Endothelial cell of umbilical vein (primary cell): ENCODE measurements at places on chromosomes 7 and 10. TPM values are rescaled to one million over a fixed set of nuclear protein-coding genes. Genes with fewer than 3 reads are reported as not detected.
A peak's percentile ranks its signal among the peaks of the same experiment; 100 is the strongest.

GRCh38 chr10:66467042-66467441 is 458.8 kb upstream of the LRRTM3 start:
- no peak for DNase-seq

DNA sequence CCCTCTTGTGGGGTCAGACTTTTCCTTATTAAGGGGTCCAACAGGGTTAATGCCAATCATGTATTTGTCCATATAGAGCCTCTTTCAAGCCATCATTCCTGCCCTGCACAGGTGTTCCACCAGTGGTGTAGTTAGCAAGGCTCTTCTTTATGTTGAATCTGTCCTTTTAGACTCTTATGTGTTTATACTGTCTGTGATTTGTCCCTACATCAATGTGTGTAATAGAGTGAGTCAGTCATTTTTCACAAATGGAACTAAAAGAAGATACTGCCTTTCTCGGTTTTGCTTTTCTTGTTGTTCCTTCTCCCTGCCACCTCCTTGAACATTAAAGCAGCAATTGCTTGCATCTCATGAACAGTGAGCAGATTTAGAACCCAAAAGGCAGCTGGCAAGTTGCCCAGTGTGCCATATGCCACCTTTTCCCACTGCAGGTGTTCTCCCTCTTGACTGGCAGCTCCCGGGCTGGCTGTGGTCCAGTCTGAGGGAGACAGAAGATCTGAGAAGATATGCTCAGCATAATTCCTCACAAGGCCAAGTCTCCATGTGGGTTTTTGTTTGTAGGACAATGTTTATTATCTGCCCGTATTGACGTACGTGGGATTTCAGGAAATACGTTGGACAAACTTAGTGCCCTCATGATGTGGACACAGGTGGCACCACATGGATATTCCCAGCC is 154.1 kb downstream of the LHFPL3 start:
- DNase-seq = no peak

- DNase-seq = no peak
Measured at GRCh38 chr7:155119801-155120382, 49.8 kb downstream of the HTR5A start.

GRCh38 chr7:13017333-13017857 is 330.0 kb downstream of the ARL4A start:
- peak; percentile 56 for DNase-seq

HYCC1 gene
- total RNA-seq = 43.2 and 51.8 TPM in 2 replicates

SLC26A5 gene
- not detected in 2 replicates for total RNA-seq

DNA sequence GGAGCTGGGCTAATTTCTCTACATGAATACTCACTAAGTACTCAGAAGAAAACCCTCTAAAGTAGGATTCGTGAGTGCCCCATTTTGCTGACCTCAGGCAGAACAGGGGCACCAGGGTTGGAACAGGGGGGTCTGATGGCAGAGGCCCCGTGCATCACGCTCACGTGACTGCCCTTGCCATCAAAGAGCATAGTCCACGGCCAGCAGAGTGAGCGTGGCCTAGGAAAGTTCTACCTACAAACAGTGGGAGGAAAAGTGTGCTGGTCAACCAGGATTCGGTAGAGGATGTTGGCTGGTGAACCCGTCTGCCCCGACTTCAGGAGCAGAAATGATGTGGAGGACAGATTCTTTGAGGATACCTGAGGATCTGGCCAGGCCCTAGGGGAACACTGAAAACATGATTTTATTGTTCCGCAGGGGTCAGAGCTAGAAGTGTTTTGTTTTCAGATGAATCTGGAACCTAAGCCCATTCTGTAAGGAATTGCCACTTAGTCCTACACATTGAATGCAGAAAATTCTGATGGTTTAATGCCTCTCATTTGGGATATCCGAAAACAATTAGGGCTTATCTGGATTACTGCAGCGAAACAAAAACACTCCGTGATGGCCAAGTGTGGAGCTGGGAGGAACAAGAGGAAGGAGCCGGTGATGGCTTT is 138.8 kb upstream of the SHH start:
- DNase-seq = peak; percentile 65

DNA sequence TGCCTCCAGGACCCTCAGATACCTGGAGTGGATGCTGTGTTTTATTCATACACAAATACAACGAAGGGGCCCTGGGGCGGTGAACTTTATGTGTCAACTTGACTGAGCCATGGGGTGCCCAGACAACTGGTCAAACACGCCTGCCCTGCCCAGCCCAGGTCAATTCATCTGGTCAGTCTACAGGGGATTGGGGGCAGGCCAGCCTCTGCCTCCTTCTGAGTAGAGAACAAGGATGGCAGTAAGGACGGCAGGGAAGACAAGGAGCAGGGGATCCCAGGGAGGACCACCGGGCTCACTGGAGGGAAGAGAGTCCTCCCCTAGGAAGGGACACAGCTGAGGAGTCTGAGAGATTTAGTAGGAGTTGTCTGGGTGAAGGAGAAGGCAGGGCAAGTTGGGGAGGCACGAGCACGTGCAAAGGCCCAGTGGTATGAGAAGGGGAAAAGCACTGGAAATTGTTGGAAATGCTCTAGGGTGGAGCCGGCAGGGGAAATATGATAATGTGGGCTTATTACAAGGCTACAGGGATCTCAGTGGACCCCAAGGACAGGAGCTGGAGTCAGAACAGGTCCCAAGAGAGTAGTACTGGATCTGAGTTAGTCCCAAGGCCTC is 63.4 kb downstream of the MYL10 start:
- DNase-seq = no peak

DNA sequence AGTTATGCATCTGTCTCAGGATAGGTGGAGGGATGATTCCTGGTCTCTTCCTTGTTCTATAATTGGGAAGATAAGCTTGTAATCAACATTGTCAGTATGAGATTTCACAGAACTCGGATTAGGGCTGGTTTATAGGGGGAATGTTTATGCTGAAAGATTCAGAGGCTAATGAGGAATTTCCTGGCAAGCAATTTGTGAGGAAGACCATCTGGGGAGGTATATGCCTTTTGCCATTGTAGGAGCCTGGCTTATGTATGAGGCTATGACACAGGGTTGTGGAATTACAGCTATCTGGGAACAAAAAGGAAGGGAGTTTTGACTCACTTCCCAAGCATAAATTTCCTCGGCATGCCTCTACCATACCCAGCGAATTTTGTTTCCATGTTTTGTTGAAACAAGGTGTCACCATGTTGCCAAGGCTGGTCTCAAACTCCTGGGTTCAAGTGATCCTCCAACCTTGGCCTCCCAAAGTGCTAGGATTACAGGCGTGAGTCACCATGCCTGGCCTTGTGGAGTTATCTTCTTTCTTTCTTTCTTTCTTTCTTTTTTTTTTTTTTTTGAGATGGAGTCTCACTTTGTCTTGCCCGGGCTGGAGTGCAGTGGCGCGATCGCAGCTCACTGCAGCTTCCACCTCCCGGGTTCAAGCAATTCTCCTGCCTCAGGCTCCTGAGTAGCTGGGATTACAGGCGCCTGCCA is 1.6 kb upstream of the COPS6 start:
- peak; percentile 97 for DNase-seq

DRGX gene
- not detected in 2 replicates for total RNA-seq

TACC2 gene
- 39.9 and 46.2 TPM in 2 replicates for total RNA-seq

DNA sequence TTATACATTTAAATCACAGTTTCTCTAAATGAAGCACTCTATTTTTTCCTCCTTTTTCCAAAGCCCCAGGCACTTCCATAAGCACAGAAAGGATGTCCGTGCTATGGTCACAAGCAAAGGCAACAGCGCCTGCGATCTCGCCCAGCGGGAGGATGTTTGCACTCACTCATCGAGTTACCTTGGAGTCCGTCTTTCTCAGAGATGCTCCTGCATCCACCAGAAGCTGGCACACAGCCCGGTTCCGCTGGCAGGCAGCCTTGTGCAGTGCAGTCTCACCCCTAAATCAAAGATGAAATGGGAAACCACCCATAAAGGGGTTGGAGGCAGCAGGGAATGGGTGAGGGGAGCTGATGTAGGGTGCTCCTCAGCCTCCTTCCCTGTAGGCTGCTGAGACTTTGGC is 51.9 kb upstream of the PTN start:
- DNase-seq = no peak

DNA sequence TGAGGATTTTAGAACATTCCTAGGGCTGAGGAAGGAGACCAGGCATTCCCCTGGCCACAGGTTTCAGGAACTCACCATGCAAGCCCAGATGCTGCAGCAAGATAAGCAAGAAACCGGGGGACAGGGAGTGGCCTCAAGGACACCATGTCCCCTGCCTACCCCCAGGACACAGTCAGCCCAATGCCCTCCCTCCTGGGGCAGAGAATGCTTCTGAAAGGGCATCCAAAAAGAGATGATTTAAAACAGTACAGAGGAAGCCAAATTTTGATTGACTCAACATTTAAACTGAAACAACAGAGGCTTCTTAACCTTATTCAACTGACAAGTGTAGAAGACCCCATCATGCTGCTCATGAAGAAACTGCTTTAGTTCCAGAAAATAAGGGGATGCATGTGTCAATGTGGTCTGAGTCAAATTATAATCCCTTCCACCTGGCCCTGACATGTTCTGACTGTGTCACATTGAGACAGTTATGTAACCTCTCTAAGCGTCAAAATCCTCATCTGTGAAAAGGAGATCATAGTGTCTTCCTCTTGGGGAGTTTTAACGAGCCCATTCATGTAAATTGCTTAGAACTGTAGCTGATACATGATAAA is 60.0 kb downstream of the ICA1 start:
- DNase-seq = no peak

RPEL1 gene
- total RNA-seq = not detected in 2 replicates

PDK4 gene
- total RNA-seq = 1.2 and 2.5 TPM in 2 replicates

- DNase-seq = no peak
Measured at GRCh38 chr7:17311952-17312351, 13.5 kb downstream of the AHR start.

DNA sequence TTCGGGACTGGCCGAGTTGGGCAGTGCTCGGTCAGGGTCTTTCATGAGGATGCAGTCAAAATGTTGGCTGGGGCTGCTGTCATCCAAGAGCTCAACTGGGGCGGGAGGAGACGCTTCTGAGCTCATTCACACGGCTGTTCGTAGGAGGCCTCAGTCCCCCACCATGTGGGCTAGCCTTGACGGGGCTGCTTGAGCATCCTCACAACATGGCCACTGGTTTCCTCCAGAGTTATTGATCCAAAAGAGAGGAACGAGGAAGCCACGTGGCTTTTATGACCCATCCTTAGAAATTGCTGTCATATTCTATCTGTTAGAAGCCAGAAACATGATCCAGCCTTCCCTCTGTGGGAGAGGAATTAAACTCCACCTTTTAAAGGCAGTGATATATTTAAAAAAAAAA is 68.1 kb downstream of the GTF2IRD1 start:
- no peak for DNase-seq

DNA sequence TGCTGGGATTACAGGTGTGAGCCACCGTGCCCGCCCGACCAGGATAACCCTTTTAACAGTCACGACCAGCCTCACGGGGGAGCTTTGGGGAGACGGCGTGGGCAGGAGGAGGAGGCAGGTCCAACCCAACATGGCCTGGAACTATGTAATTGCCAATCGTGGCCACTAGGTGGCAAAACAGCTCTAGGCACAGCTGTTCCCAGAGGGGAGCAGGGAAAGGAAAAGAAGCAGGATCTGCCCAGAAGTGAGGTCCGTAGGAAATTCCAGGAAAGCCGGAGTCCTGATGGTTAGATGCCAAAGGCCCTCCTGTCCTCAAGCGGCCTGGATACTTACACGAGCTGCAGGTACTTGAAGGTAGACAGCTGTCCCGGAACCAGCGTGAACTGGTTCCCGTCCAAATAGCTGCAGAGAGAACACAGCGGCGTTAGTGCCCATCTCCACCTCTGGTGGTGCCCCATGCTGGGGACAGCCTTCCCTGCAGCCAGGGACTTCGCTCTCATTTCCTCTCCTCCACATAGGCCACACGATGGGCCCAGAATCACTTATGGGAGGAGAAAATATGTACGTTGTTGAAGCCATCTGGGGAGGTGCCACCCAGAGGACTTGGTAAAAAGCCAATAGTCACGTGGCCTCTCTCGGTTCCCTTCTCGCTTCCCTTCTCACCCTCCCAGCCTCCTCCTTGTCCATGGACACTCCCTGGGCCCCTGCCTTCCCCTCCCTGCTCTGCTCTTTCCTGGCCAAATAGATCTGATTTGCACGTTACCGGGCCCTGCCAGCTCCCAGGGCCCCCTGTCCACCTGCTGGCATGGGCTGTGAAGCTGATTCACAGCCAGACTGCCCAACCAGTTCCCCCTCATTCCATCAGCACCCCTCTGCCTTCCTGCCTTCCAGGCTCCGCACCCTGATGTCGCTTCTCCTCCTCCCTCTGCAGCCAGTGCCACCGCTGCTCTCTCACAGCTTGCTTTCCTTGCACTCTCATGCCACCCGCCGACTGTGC is 148.1 kb downstream of the SLIT1 start:
- peak; percentile 82 for DNase-seq

GRCh38 chr10:2925631-2926030 is 141.7 kb upstream of the PFKP start:
- peak; percentile 83 for DNase-seq

COL17A1 gene
- 1.2 and 1.3 TPM in 2 replicates for total RNA-seq

C10orf95 gene
- not detected in 2 replicates for total RNA-seq

CDH23 gene
- not detected in 2 replicates for total RNA-seq

DNA sequence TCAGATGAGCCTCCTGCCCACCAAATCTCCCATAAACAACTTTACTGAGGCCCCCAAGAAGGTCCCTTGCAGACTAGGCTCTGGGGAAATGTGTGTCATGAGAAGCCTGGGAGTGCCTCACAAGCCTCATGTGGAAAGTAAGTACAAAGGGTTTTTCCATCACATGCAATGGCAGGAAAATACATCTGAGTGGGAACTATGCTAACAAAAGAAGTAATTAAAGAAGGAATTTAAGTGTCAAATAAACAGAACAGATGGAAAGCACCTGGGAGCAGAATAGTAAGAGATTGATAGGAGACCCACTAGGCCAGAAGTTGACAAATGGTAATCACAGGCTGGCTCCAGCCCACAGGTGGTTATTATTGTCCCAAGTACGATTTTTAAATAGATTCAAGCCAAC is 20.5 kb downstream of the GSAP start:
- no peak for DNase-seq

PHYHIPL gene
- not detected in 2 replicates for total RNA-seq
